Activated CD8-positive, alpha-beta T cell treated with anti-CD3 and anti-CD28 coated beads for 36 hours (primary cell): ENCODE measurements at places on chromosomes 1 and 21.

DNA sequence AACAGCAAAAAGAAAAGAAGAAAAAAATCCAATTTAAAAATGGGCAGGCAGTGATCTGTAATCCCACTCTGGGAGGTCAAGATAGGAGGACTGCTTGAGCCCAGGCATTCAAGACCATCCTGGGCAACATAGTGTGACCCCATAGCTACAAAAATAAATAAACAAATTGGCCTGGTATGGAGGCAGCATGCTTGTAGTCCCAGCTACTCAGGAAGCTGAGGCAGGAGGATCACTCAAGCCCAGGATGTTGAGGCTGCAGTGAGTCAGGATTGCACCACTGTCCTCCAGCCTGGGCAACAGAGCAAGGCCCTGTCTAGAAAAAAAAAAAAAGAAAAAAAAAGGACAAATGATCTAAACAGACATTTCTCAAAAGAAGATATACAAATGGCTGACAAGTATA, 99.6 kb downstream of the EIF4G3 start:
- no peak for DNase-seq

DNA sequence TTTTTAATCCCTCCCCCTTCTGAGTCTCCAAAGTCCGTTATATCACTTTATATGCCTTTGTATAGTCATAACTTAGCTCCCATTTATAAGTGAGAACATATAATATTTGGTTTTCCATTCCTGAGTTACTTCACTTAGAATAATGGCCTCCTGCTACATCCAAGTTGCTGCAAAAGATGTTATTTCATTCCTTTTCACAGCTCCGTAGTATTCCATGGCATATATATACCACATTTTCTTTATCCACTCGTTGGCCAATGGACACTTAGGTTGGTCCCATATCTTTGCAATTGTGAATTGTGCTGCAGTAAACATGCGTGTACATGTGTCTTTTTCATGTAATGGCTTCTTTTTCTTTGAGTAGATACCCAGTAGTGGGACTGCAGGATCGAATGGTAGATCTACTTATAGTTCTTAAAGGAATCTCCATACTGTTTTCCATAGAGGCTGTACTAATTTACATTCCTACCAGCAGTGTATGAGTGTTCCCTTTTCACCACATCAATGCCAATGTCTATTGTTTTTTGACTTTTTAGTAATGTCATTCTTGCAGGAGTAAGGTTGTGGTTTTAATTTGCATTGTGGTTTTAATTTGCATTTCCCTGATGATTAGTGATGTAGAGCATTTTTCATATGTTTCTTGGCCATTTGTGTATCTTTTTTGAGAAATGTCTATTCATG, 12.3 kb downstream of the MAN1C1 start:
- DNase-seq = no peak

- no peak for DNase-seq
Measured at GRCh38 chr1:244876228-244876910, 12.0 kb upstream of the HNRNPU start.

DNA sequence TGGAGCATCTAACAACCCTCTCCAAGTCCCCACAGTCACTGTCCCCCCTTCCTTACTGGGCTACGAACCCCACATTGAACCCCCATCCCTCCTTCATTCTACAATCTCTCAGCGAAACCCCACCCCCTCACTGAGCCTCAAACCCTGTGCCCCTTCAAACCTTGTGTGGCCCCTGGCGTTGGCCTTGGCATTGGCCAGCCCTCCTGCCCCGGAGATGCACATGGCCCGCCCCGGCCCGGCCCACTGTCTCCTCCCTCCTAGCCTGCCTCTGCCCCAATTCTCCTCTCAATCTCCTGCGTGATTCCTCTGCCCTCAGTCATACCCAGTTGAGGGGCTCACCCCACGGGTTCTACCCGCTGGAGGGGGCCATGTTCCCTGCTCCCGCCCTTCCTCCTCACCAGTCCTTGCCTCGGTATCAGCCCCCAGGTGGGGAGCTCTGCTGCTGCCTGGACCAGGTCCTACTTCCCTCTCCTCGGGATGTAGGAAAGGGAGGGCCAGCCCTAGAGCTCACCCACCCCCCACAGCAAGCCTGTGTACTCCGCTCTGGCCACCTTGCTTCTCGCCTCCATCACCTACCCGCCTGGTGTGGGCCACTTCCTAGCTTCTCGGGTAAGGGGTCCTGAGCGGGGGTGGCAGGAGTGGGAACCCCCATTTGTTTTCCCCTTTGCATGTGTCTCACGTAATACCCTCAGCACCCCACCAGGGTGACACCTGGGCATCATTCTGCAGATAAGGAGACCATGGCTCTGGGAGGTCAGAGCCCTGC, 6.6 kb downstream of the CLCNKA start:
- DNase-seq = no peak

DNA sequence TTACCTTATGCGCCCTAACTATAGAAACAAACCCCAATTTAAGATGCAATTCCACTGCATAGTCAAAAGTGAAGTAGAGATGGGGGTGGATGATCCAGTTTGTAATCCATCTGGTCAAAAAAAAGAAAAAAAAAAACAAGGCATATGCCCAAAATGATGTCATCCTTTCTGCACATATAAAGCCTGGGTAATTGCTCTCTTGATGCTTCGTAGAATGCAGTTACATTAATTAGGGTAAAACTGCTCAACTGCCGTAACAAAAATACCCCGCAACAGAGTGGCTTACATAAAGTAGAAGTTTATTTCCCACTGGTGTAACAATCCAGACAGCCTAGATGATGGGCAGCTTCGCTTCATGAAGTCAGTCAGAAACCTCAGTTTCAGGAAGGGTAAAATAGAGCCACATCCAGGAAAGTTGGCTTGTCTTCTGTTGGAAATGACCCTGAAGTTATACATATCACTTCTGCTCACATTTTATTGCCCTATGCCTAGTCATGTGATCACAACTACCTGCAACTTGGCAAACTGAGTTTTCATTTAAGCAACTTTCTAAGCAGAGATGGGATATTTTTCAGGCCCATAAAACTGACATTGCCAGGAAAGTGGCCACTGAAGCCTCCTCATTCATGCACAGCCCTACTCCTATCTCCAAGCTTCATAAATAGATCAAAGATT, 221.7 kb downstream of the C1orf94 start:
- DNase-seq = no peak

- no peak for DNase-seq
Measured at GRCh38 chr1:67372898-67373297, 57.3 kb downstream of the SERBP1 start.

- no peak for DNase-seq
Measured at GRCh38 chr1:83970802-83971201, 28.1 kb downstream of the TTLL7 start.

GRCh38 chr1:169094897-169095569, 11.5 kb upstream of the ATP1B1 start:
- DNase-seq = no peak

GRCh38 chr1:63858153-63858552, 84.3 kb downstream of the ROR1 start:
- no peak for DNase-seq

DNA sequence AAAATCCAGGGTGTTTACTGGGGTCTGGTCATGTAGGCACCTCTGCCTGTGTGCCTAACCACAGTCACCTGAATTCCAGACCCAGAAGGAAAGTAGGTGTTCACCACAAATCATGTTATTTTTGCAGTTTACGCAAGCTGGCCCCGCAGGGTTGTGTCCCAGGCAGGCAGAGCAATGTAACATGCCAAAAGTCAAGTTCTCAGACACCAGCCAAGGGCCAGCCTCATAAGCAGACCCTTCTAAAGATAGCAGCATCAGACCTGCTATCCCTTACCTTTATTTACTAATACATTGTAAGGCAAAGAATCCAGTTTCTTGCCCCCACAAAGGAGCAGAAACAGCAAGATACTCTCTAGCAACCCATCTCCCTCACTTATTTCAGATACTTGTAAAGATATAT, 83.0 kb downstream of the GPR161 start:
- DNase-seq = no peak

- DNase-seq = peak; percentile 54
Measured at GRCh38 chr1:156476501-156477298, 23.9 kb downstream of the MEF2D start.

GRCh38 chr1:33361532-33362235, 40.8 kb upstream of the A3GALT2 start:
- no peak for DNase-seq

GRCh38 chr21:43866260-43866629, 1.2 kb downstream of the AGPAT3 start:
- peak; percentile 77 for DNase-seq

GRCh38 chr21:32185726-32186125, 93.1 kb downstream of the MIS18A start:
- no peak for DNase-seq

- no peak for DNase-seq
Measured at GRCh38 chr1:229158341-229158921, 112.5 kb upstream of the RAB4A start.

GRCh38 chr1:101237229-101237837, 514 bp downstream of the S1PR1 start:
- peak; percentile 48 for DNase-seq

GRCh38 chr1:110617589-110617988, 11.4 kb upstream of the KCNA2 start:
- DNase-seq = no peak

- DNase-seq = no peak
Measured at GRCh38 chr1:42689912-42690311, 7.7 kb downstream of the YBX1 start.

- no peak for DNase-seq
Measured at GRCh38 chr1:167683641-167684502, 37.9 kb upstream of the MPZL1 start.

- no peak for DNase-seq
Measured at GRCh38 chr21:35538386-35538785, 489.3 kb upstream of the RUNX1 start.

- peak; percentile 70 for DNase-seq
Measured at GRCh38 chr1:6348511-6349191, 44.9 kb downstream of the ACOT7 start.

- DNase-seq = no peak
Measured at GRCh38 chr1:62405247-62405646, 31.6 kb upstream of the USP1 start.

DNA sequence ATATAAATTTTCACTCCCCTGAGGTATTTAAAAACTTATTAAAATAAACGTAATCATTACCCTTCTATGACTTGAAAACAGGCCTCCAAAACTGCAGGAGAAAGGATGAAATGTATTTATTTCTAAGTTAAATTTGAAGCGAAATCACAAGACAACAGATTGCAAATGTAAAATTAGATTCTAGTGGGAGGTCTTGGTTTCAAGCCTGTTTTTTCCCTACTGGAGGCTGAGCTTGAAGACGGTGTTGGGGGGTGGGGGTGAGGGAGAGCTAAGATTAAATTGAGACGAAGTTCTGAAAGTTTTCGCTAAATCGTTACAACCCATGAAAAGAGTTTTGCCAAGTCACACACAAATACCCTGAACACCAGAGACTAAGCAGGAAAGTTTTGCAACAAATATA, 68.2 kb downstream of the TIAM1 start:
- DNase-seq = no peak

DNA sequence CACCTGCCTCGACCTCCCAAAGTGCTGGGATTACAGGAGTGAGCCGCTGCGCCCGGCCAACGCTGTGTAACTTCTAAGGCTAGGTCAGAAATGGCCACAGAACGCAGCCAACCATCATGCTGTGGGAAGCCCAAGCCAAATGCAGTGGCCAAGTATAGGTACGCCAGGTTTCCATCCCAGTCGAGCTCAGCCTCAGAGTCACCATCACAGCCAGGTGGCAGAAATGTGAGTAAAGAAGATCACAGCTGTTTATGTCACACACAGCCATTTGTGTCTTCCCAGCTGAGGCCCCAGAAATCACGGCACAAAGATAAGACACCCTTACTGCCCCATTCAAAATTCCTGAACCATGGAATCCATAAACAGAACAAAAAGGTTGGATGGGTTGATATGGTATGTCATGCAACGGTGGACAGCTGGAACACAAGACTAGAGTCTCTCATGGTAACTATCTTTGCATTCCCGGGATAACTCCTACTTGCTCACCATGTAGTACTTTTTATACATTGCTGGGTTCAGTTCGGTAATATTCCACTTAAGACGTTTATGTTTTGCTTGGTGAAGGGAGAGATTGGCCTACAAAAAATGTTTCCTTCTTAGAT, 84.3 kb downstream of the SLC45A1 start:
- DNase-seq = no peak

DNA sequence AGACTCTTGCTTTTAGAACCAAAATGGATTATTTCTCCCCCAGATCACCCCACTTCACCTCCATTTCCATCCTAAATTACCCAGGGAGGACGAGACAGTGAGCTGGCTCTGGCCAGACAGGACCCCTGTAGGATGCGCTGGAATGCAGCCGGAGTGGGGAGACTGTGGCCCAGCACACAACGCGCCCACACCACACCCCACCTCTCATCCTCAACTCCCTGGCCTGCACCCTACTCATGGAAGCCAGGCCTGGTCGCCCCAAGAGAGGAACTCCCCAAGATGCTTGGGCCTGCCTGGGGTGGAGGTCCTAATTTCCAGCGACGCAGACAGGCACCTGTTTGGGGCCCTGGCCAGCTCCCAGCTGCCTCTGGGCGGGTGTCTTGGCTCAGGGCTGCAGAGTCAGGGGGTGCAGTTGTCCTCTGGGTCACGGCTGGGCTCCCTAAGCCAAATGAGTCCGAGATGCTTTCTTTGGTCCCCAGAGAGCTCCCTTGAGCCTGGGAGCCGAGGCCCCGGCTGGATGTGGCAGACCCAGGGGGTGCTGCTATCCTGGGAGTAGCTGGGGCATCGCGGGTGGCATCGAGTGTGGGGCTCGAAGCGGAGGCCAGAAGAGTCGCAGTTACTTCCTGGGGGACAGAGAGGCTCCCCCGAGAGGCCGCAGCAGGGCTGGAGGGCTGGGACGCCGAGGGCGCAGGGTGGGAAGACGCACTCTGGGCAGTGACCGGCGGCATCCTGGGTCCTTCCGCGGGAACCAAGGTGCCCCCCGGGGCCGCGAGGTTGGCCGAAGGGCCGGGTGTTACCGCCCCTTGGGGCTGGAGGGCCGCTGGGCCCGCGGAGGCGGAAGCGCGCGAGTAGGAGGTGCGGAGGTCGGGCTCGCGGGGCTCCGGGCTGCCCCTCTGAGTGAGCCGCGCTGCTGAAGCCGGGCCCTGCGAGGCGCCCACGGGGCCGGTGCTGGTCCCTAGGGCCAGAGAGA, 10.4 kb downstream of the CLEC20A start:
- DNase-seq = no peak

DNA sequence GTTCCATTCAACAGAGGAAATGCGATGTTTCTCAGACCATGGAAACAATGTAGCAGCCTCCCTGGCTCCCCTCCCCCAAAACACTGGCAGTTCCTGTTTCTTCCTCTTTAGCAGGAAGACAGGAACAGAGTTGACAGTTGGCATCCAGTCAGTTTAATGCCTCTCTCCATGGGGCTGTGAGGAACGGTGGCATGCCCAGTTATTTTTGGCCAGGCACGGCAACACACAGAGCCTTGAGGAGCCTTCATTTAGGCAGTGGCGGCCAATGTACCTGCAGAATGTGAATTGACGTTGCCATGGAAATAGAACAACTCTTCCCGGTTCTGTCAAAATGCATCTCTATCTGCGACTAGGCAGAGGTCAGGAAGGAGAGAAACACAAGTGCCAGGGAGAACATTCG, 330.6 kb downstream of the DSCAM start:
- DNase-seq = no peak

DNA sequence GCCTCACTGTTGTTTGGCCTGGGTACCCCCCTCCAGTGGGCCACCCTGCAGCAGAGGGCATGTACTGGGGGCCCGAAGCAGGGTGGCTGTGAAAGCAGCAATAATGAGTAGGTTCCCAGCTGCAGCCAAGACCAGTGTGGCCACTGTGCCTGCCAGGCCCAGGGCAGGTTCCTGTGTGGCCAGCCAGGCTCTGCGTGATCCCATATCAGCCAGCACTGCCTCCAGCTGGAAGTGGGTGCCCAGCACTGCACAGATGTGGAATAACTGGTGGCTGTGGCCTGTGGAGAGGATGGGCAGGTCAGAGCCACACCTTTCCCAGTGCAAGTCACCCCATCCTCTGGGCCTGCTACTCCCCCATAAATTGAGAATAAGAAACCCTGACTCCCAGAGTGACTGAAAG, 2.1 kb downstream of the BGLAP start:
- DNase-seq = no peak
